ENCODE measurements at places on chromosomes 11 and 22. TPM values are rescaled to one million over a fixed set of nuclear protein-coding genes. Genes with fewer than 3 reads are reported as not detected.

OR51B5 gene
- not detected for total RNA-seq

SERPING1 gene
- total RNA-seq, result not detected

YPEL4 gene
- 0.43 TPM for total RNA-seq

PLAAT5 gene
- 0.15 TPM for total RNA-seq

SYT7 gene
- not detected for total RNA-seq

CASP4 gene
- 58.2 TPM for total RNA-seq

FAT3 gene
- not detected for total RNA-seq

- DNase-seq, result no peak
- H3K36me3 ChIP-seq, result no peaks in the 10 kb centered on the region
- H3K4me1 ChIP-seq, result no peaks in the 10 kb centered on the region
- H3K27me3 ChIP-seq, result no peaks in the 10 kb centered on the region
- no peak overlapping the region for H3K27ac ChIP-seq
These were observed 141.0 kb downstream of the SLC17A6 start for GRCh38 chr11:22479208-22479607.

- no peak overlapping the region for H3K27ac ChIP-seq
- DNase-seq, result no peak
- H3K4me1 ChIP-seq, result peaks cover 48% of the 10 kb centered on the region
- H3K27me3 ChIP-seq, result no peaks in the 10 kb centered on the region
These were observed 26.5 kb downstream of the SGSM3 start for GRCh38 chr22:40396882-40397281.

GRCh38 chr11:40434926-40435325 is 1024.5 kb downstream of the LRRC4C start:
- DNase-seq, result no peak
- no peaks in the 10 kb centered on the region for H3K4me1 ChIP-seq

DNA sequence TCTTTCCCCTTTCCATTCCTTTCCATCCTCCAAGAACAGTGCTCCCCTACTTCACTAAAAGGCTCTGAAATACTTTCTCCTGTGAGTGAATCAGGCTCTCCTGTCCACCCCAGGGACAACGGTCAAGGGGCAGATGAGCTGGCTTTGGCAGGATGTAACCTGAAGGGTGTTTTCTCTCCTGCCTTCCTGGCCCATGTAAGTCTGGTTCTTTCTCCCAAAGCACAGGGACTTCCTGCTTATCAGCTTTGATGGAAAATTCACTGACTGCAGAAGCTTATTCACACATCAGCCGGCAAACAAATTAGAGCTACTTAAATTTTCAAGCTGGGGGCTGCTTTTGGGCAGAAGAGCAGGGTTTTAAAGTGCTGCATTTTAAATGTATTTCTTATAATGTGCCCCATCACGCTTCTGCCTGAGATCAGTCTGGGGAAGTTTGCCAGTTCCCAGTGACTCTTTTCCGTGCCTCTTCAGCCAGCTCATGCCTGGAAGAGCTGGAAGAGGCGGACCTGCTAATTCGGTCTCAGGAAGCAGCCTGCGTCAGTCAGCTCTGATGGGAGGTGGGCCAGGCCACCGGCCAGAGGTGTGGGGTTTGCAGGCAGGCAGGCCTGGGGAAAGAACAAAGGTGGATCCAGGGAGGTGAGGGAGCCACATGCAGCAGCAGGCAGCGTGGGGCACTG is 140.4 kb upstream of the TBCEL start:
- no peaks in the 10 kb centered on the region for H3K36me3 ChIP-seq
- DNase-seq, result no peak
- no peaks in the 10 kb centered on the region for H3K4me1 ChIP-seq
- H3K27me3 ChIP-seq, result peaks cover 22% of the 10 kb centered on the region

GRCh38 chr22:22951035-22951434 is 63.4 kb downstream of the IGLL5 start:
- H3K36me3 ChIP-seq, result no peaks in the 10 kb centered on the region
- H3K27me3 ChIP-seq, result peaks cover 40% of the 10 kb centered on the region
- H3K4me3 ChIP-seq, result no peak overlapping the region
